ENCODE measurements at places on chromosomes 2 and 18. TPM values are rescaled to one million over a fixed set of nuclear protein-coding genes. Genes with fewer than 3 reads are reported as not detected.

GRCh38 chr2:30800159-30800558 is 7.1 kb downstream of the CAPN13 start:
- DNase-seq = no peak

DNA sequence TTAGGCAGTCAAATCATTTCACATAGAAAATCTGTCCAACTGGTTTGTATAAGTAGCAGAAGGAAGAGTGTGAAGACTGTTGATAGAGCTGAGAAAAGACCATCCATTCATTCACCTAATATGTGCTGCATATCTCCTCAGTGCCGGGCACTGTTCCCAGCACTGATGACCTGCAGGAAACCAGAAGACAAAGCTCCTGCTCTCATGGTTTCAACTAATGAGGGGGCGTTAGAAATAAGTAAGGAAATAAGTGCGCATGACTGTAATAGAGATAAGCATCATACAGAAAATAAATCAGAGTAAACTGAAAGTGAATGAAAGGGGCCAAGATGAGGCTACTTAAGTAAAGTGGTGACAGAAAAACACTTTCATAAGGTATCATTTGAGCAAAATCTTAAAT is 427.5 kb upstream of the CDH20 start:
- DNase-seq = no peak

The C1QL2 gene
- not detected for total RNA-seq

The VWC2L gene
- under 0.01 TPM for total RNA-seq

All from hematopoietic multipotent progenitor cell (in vitro differentiated cells).